ENCODE measurements at places on chromosomes 6 and 20.

DNA sequence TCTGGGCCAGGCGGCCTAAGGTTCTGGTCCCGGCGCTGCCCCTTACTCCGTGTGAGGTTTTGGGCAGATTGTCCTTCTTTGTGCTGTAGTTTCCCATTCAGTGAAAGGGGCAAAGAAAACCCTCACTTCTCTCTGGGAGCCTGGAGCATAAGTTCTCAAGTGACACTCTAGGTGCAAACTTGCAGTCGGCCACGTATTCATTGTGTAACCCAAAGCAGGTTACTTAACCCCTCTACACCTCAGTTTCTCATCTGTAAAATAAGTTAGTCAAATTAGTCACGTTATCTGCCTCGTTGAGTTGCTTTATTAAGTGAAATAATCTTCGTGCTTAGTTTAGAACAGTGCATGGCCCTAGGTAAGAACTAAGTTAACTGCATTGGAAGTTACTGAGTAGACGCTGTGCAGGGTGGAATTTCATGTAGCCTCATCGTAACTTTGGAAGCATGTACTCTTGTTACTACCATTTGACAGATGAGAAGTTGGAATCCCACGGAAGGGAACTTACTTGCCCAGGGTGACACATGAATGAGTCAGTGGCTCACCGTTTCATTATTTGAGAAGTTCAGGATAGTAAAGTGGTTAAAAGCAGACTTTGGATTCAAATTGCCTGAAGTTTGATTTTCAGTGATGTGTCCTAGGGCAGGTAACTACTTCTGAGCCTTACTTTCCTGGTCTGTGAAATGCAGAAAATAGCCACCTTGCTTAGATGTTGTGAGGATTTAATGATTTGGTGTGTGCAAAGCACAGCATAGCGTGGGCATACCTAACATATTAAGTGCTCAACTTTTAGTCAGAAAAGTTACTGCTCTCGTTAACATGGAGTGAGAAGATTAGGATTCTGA is 556 bp upstream of the MROH8 start:
- no peak for DNase-seq

DNA sequence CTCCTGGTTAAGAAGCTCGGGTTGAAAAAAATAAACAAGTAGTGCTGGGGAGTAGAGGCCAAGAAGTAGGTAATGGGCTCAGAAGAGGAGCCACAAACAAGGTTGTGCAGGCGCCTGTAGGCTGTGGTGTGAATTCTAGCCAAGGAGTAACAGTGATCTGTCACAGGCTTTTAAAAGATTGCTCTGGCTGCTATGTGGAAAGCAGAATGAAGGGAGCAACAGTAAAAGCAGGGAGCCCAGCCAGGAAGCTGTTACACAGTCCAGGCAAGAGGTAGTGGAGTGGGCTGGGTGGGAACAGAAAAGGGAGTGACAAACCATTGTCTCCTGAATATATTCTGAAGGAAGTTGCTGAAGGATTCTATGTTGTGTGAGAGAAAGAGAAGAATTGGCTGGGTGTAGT is 2.0 kb downstream of the HFE start:
- DNase-seq, result no peak

- no peak for DNase-seq
These were observed 52.3 kb downstream of the ABHD12 start for GRCh38 chr20:25338112-25339023.

- no peak for DNase-seq
These were observed 7.4 kb upstream of the SLC23A2 start for GRCh38 chr20:5008759-5009158.

DNA sequence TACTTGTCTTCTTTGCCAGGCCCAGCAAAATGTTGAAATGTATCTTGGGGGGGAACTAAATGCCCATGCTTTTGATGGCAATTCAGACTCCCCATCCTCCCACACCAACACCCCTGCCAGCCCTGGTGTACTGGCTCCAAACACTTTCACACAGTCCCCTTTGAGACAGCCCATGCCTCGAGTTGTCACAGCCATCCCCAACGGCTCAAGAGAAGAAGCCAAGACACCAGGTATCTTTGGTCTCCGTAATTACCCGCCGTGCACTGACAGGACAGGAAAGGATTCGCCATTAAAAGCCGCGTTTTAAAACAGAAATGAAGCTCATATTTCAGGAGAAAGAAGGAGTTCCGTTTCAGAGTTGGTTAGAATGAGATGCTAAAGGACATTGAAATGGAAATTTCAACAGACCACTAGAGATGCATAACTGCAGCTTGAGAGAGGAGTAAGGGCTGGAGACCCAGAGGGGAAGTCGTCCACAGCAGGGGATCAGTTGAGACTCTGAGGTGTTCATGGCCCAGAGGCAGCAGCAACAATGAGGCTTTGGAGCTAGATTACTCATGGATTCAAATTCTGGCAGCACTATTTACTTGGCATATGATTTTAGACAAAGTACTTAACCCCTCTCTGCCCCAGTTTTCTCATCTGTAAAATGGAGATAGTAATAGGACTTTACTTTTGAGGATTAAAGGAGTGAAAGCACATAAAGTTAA is 63.5 kb upstream of the ADGRF1 start:
- no peak for DNase-seq

GRCh38 chr6:63322981-63323380 is 3.2 kb upstream of the LGSN start:
- DNase-seq, result no peak

GRCh38 chr6:137033828-137034227 is 10.9 kb downstream of the IL20RA start:
- peak; percentile 42 for DNase-seq
